ENCODE measurements at places on chromosomes 16 and 17.

- DNase-seq = no peak
Observed at GRCh38 chr16:50144211-50144610, 8.9 kb upstream of the TENT4B start.

- no peak for DNase-seq
Observed at GRCh38 chr17:36884495-36885152, 52.7 kb upstream of the LHX1 start.

DNA sequence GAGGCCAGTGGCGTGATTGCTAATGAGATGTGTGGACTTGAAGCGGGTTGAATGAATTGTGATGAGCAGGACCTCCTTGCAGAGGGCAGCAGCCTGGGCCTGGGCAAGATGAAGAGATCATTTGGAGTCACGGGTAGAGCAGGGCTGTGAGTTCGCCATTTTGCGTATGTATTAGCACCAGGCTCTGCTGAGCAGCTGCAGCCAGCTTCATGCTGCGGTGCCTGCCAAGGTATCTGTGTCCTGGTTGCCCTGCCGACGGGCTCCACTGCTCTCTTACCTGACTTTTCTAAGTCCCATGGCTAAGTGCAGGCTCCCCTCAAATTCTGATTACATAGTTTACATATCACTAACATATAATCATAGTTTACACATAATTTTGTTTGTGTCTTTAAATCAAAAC is 295.7 kb downstream of the SNX29 start:
- no peak for DNase-seq

GRCh38 chr17:75845058-75845711 is 981 bp upstream of the UNC13D start:
- peak; percentile 85 for DNase-seq

DNA sequence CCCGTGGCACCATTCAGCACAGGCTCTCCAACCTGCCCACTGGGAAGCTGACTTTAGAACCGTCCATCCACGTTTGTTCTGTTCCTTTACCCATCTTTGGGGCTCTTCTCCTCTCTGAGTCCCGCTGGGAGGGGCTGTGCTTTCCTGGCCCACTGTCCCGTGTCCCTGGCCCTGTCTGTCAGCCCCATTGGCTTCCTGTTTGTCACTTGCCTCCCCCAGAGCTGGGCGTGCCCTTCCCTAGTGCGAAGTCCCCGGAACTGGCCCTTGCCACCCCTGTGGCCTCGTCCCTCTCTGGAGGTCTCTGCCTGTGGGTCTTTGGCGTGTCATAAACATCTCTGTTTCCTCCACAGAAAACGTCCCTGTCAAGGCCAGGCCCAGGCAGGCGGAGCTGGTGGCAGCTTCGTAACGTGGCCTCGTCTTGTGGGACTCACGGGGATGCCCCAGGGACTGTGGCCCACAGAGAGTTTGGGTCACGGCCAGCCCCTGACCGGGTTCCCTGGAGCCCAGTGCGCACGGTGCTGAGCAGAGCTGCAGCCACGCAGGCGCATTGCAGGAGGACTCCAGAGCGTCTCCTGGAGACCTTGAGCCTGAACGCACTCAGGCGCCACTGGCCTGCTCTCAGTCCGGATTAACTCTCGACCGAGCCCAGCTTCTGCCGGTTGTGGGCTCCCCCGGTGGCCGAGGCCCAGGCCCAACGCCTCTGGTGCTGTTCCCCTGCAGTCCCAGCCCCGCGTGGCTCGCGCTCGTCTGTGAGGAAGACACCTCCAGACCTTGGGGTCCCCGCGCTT is 7.3 kb downstream of the CHMP6 start:
- DNase-seq = no peak

DNA sequence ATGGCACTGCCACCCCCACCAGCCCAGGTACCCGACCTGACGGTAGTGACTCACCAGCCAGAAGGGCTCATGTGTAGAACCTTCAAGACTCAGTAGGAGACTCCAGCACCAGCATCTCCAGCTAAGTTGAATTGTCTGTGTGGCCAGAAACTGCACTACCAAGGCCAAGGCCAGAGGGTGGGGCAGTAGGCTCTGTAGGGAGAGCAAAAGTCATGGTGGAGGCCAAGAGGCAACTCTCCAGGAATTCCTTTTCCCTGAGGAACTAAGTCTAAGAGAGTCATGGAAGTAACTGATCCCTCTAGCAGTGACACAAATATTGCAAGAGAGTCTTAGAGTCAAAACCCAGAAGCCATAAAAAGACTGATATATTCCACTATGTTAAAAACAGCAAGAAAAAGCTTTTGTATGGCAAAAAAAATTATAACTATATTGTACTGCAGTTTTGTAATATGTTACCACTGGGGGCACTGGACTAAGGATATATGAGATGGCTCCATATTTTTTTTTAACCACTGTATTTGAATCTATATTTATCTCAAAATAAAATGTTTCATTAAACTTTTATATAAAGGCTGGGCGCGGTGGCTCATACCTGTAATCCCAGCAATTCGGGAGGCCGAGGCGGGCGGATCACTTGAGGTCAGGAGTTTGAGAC is 30.2 kb upstream of the GUCY2D start:
- no peak for DNase-seq

DNA sequence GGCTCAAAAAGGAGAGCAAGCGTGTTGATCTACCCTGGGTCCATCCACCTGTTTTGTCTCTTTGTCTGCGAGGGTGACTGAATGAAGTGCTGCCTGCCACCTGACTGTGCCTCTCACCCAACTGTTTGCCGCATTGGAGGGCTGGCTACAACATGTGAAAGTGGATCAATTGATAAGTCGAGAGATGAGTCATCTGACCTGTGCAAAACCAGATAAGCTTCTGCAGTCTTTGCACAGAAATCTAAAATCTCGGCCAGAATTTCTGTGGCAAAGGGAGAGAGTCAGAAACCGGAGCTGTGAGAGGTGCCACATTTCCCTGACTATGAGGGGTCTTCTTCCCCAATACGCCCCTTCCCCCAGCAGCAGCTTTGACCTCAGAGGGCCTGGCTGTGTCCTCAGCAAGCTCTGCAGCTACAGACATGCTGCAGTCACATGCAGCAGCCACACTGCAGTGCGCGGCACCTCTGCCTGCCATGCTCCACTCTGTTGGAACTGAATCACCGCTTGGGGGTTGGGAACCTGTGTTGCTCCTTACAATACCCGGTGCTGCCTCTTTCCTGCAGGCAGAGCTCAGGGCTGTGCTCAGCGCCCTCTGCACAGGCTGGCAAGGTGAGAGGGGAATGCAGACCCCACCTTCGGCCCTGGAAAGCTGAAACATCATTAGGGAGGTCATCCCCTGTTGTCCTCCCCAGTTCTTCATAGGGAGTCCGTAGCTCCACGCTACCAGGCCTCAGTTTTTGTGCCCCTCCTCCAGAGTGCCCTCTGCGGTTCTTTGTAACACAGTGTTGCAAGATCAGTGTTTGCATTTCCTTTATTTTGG is 16.2 kb upstream of the HAS3 start:
- DNase-seq = no peak

DNA sequence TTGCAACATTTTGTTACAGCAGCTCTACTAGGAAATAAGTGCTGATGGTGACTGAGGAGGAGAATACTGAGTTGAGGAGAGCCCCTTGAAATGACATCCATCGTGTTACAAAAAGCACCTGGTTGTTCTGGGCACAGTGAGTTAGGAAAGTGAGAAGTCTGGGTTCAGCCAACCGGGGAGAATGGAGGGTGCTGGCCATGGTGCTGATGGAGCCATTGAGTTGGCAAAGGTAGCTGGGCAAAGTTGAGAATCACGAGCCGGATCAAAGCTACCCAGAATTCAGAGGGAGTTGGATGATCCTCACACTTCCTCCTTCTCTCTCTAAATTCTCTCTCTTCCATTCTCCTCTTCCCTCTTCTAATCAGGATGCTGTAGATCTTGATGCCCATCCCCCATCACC is 35.0 kb upstream of the ASIC2 start:
- no peak for DNase-seq

- no peak for DNase-seq
Observed at GRCh38 chr17:62189377-62189776, 124.3 kb upstream of the MED13 start.

GRCh38 chr16:48960830-48961229 is 320.8 kb downstream of the CBLN1 start:
- no peak for DNase-seq

GRCh38 chr17:57341611-57342540 is 85.6 kb downstream of the MSI2 start:
- no peak for DNase-seq

- DNase-seq = no peak
Observed at GRCh38 chr17:66518677-66519076, 216.3 kb downstream of the PRKCA start.

DNA sequence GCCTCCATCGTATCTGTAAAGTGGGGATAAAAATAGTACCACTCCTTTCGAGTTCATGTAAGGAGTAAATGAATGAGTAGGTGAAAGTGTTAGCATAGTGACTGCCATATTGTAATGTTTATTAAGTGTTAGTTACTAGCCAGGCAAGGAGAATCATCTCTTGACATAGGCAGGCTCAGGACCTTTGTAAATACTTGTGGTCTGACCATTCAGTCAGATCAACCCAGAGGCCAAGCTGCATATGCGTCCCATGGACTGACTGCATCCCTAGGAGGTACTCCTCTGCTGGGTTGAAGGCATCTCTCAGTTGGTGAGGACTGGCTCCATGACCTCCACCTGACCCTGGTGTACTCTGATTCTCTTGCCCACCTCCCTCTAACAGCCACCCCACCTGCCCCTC is 40.5 kb upstream of the CDRT4 start:
- no peak for DNase-seq

DNA sequence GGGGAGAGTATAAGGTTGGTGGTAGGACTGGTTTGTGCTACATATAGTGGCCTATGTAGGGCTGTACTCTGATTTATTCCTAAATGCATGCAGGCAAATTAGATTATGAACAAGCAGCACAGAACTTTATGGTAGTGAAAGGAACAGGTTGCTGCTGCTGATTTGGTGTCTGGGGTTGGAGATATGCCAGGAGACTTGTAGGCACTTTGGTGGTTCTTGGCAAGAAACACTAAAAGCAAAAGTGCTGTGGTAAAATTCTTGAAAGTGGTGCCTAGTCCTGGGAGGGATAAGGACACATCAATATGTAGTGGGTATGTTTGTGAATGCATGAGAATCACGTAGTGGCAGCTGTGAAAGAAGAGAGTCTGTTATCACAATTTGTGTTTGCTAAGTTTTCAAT is 2126.0 kb downstream of the TP53TG3F start:
- no peak for DNase-seq

DNA sequence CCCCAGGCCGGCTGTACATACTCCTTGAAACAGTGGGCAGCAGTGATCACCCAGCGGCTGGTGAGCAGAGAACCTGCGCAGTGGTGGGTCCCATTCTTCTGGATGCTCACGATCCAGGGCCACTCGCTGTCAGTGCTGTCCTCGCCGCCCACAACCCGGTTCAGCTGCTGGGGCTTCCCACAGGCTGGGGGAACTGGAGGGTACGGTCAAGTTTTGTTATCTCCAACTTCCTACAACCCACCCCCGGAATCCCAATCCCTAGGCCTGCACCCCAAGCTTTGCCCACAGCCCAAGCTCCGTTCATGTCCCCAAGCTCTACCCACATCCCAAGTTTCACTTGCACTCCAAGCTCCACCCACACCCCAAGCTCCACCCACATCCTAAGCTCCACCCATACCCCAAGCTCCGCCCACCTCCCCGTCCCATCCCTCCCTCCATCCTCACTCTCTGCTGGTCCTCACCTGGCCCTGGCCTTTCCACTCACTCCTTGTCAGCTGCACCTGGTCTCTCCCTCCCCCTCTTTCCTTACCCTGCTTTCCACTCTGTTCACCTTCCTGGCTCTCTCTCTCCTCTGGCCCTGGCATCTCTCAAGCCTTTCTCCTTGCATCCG is 1.8 kb downstream of the PRSS22 start:
- DNase-seq = no peak

DNA sequence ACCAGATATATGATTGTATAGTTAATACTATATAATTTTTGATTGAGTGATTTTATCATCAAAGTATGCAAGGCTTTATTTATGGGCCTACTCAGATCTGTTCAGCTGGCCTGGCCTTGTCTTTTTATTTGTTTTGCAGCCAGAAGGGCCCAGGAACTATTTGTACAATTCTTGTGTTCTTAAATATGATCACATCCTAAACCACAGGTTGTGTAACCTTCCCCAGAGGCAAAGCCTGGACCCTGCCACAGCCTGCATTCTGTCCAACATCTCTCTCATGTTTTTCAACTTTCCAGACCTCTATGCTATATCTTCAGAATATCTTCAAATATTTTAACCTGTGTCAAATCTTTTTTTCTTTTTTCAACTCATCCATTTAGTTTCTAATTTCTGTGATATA is 410.4 kb upstream of the MON1B start:
- DNase-seq = peak; percentile 5

- DNase-seq = no peak
Observed at GRCh38 chr17:72719206-72719577, 373.3 kb downstream of the SLC39A11 start.

DNA sequence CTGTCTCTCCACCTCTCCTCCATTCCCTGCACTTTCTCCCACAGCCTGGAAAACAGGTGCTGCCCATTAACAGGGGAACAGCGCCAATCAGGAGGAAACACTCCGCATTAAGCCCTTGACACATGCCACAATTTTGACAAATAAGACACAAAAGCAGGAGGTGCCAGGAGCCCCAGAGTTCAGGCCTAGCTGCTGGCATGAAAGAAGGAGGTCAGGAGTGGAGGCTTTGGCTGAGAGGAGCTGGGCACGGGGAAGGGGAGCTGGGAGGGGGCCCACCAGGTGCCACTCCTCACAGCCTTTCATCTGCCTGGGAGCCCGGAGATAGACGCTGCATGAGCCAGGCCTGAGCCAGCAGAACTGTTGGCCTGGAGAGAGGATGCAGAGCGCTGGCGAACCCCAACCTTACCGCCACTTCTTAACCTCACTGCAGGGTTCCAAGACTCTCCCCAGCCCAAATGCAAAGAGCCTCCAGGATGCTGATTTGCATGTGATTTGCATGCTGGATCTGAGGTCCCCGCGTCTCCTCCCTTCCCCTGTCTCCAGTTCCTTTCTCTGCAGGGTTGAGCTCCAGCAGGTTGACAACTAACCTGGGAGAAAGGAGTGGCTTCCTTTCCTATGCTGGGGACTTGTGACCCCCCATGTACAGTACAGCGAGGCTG is 139.8 kb upstream of the SDK2 start:
- DNase-seq = no peak

GRCh38 chr16:53966821-53967571 is 263.0 kb downstream of the FTO start:
- DNase-seq = no peak
